ENCODE measurements at places on chromosomes 1 and 21.

GRCh38 chr1:25875154-25875855, at the start of gene PAQR7:
TSS of gene PAQR7 (minus strand) at chr1:25875708. CDS start at chr1:25863839, 11,869 bp downstream.
- peak; percentile 61 for DNase-seq

DNA sequence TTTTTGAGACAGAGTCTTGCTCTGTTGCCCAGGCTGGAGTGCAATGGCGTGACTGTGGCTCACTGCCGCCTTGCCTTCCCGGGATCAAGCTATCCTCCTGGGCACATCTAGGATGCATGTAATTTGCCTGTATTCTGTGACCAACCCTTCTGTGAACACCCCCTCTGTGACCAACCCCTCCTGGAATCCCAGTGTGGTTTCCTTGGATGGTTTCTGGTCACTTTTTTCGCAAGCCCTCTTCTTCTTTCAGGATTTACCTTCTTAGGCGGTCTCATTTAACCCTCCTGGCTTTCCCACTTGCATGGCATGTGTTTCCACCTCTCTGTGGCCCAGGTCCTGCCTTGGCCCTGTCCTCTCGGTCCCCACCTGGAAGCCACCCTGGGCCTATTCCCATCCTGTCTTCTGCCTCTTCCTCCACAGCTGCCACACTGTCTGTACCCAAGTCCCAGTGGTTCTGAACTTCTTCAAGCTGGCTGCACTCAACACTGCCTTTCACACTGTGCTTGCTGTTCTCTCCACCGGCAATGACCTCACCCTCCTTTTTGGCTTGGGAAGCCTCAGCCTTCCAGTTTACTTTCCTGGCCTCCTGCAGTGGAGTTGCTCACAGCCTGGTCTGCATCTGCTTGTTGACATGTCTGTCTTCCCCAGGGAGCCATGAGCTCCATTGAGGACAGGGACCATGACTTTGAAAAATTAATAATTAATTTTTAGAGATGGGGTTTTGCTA, 57.0 kb downstream of the DISC1 start:
- no peak for DNase-seq

DNA sequence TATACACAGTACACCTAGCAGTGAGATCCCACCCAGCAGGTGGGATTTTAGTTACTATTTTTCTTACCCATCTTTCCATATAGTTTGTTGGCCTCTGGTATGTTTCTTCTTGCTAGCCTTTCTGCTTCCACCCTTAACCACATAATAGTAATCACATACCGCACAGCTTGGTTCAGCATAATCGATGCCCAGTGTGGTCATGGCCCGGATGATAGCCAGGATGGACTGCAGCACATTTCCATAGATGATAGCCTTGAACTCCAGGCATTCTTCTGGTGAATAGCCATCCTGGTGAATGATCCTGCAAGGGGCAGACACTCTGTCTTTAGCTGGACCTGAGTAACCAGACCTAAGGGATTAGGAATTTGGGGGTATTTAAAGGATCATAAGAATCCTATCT, 9.5 kb downstream of the GNAT2 start:
- no peak for DNase-seq

- DNase-seq, result no peak
These were observed 538.3 kb upstream of the PKN2 start for GRCh38 chr1:88145752-88146151.

DNA sequence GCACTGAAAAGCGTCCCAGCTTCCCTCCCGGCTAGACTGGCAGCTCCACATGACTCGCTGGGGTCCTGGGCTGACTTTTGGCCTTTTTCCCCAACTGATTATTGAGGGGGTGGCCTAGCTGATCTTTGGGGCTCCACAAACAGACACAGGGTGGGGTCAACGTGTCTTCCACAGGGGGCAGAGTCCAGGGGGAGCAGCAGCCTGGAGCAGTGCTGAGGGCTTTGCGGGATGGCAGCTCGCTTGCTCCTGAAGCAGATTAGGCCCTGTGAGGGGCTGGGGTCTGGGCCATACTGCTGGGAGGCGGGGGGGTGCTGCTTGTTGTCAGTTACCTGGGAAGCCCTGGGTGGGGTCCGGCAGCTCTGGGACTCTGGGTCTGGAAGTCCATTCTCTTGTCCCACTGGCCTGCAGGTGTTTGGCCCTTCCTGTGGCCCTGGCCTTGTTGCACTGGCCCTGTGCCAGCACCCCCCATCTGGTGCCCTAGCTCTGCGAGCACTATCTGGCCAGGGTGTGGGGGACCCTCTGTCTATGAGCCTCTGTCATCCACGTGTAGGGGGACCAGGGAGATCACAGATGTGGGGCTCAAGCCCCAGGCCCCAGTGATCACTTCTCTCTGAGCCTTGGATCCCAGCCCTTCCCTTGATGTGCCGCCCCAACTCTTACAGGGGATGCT, 12.3 kb upstream of the HES5 start:
- DNase-seq, result no peak

DNA sequence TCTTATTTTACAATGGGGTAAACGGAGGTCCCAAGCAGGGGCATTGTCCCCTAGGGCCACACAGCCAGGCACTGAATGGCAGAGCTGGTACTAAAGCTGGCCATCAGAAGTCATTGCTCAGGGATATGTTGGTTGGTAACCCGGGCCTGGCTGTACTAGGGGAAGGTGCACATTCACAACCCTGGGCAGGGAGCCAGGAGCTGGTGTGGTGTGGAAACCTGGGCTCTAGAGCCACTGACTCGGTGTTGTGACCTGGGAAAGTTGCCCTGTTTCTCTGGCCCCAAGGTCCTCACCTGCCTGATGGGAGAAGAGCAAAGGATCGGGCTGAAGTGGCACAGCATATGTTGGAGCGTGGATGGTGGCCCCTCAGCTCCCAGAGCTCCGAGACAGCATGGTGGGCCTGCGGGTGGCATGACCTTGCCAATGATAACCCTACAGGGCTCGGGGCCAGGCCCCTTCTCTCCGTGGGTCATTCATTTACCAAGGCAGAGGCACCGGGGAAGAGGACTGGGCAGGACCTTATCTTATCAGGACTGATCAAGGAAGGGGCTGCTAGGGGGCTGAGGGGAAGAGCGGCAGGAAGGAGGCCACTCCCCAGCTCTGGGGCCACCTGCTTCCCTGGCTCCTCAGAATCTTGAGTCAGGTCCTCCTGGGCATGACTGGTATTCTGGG, 274.1 kb downstream of the TRABD2B start:
- DNase-seq, result no peak

DNA sequence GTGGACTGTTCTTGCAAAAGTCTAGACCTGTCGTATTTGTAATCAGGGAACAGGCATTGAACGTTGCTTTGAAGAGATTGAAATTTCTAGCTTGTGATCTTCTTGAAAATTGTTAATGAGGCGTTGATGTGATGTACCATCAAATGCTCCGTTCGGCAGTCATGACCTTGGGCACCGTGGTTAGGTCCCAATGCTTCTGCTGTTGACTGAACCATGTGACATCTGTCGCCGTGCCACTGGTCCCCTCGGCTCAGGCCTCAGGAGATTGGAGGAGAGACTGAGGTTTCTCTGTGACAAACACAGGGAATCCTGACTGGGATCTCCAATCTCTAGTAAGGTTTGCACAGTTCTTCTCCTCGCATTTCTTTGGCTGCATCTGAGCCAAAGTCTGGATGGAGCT, 18.1 kb upstream of the KCNAB2 start:
- DNase-seq, result no peak

DNA sequence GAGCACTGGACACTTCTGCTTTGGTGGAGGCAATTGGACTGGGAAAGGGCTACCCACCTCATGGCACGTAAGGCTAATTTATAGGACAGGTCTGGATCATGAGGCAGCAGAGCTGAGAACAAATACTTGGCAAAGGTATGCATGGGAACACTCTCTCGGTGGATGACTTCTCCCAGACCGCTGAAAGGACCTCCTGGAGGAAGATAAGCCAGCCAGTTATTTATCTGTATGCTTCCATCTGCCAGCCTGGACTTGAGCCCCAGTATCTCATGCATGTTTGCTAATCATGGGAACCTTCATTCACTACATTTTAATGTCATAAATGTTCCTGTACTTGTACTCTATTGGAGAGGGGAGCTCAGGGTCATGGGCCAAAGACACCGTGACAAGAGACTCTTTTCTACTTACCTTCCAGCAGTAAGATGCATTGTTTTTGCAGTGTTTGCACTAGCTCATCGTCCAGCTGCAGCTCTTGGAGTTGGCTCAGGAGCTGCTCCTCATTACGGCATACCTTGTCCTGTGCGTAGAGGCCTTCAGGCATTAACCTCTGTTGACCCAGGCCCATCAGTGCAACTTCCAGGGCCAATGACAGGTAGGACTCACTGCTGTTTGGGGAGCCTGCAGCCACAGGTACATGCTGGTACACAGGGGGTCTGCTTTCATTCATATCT, 23.7 kb downstream of the UROD start:
- DNase-seq, result no peak

GRCh38 chr1:187862506-187862905, 1033.8 kb downstream of the PLA2G4A start:
- DNase-seq, result no peak

GRCh38 chr21:37606549-37606948, 240.0 kb downstream of the DYRK1A start:
- no peak for DNase-seq

GRCh38 chr21:34807146-34807880, 138.5 kb downstream of the CLIC6 start:
- DNase-seq, result peak; percentile 61

- DNase-seq, result no peak
These were observed 53.0 kb upstream of the SPATA6 start for GRCh38 chr1:48524892-48525467.

GRCh38 chr1:22273686-22274681, 131.1 kb upstream of the WNT4 start:
- DNase-seq, result no peak

DNA sequence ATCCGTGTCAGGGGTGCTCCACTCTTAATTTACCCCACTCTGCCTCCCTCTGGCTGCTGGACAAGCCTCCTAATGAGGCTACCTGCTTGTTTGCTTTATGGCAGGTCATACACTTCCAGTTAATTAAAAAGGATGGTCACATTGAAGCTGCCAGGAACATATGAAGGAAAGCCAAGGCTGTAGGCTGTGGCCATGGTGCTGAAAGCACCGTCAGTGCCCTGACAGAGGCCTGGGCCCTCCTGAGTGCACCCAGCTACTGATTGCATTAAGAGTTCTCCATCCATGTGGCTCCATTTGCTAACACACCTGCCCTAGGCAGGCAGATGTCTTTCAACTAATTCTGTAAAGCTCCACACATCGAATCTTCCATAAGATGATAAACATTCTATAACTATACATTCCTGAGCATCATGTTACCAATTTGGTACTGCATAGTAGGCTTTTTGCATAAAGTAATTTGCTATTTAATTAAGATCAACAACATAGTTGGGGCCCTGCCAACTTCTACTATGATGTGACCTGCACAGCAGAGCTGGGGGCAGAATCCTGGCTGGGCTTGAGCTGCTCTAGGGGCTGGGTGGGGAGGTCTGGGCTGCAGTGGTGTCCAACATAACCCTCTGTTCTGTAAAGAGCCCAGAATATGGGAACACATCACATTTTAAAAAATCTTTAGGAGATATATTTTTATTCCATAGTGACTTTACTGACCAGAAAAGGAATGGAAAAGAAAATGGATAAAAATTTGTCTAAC, 224.8 kb downstream of the SIPA1L2 start:
- DNase-seq, result no peak

GRCh38 chr1:41006942-41007865, 14.3 kb downstream of the SLFNL1 start:
- DNase-seq, result no peak

DNA sequence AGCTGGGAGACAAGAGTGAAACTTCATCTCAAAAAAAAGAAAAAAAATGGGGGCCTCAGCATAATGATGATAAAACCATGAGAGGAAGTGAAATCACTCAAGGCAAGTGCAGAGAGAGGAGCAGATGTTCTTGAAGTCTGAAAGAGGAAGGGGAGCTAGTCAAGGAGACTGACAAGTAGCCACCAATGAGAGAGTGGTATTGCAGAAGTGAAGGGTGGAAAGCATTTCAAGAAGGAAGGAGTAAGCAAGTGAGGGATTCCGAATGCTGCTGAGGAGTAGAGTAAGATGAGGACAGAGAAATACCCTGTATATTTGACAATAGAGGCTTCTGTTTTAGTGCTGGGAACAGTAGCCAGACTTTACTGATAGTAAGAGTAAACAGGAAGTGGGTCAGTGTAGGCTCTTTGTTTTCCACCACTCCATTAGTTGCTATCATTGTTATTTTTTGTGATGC, 2.9 kb downstream of the TATDN3 start:
- DNase-seq, result no peak

DNA sequence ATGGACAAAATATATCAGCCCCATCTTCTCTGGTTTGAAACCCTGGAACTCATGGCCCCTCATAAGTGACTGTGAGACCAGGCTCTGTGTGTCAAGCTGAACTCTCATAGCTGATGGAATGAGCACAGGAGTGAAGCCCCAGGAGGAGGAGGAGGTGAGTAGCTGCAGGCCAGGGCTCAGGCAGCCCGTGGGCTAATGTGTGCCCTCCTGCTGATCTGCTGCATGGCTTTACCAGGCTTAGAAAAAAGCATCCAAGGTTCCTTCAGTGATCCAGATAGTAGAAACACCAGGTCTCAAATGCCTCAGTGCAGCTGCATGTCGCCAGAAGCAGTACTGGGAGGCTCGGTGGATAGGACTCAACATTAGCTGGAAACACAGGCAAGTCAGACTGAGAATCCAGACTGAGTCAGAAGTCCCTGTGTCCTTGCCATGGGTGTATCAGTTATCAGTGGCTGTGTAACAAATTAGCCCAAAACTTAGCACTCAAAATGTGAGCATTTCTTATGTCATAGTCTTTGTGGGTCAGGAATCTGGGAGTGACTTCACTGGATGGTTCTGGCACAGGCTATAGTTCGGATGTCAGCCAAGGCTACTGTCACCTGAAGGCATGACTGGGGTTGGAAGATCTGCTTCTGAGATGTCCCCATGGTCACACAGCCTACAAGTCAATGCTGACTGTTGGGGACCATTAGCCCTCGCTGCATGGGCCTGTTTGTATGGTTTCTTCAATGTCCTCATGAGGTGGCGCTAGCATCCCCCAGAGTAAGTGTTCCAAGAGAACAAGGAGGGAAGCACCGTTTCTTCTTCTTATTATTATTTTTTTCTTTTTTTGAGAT, 255.4 kb upstream of the IRF2BP2 start:
- DNase-seq, result no peak

DNA sequence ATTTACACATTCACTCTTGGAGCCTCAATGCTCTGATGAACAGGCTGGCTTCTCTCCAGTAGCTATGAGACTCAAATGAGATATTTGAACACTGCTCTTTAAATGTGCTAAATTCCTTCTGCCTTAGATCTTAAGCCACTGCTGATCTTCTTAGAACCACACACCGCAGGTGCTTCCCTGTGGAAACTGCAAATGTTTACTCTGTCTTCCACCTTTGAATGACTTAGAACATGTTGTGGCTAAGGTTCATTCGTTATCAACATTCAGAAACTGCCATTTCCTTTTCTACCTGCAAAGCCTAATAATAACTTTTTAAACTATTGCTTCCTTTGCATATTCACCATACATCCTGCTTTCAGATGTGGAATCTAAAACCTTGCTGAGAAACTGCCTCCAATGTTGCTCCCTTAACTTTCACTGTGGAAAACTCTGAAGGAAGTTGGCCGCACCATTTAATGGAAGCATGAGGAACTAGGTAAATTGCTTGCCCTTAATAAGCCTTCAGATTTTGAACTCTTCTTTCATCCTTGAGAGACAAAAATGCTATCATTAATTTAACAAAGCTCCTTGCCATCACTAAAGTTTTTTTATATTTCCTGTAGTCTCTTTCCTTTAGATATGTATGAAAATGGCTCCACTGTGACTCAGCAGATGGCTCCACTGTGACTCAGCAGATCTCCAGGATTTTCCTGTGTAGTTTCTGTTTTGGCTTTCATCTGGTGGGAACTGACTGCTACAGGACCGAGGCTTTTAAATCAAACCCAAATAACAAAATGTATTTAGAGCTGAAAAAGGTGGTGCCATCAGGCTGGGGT, 143.8 kb downstream of the TNFSF18 start:
- DNase-seq, result no peak

- no peak for DNase-seq
These were observed 21.4 kb downstream of the NEK2 start for GRCh38 chr1:211653959-211654496.

All from stimulated activated CD8-positive, alpha-beta memory T cell treated with anti-CD3 and anti-CD28 coated beads, Interleukin-15, amount 100 ng/mL, for 48 hours (primary cell).